ENCODE measurements at places on chromosomes 7 and 10. TPM values are rescaled to one million over a fixed set of nuclear protein-coding genes. Genes with fewer than 3 reads are reported as not detected.

Gene NODAL
- total RNA-seq: not detected

GRCh38 chr7:18425227-18425626 lies 70.3 kb upstream of the HDAC9 start:
- DNase-seq: no peak

- no peak for DNase-seq
Observed at GRCh38 chr7:68440866-68441265, 1157.4 kb upstream of the AUTS2 start.

GRCh38 chr10:97353945-97354344 lies 19.4 kb upstream of the FRAT2 start:
- no peak for DNase-seq

GRCh38 chr7:28615091-28615490 lies 202.8 kb downstream of the CREB5 start:
- DNase-seq: peak; percentile 23

DNA sequence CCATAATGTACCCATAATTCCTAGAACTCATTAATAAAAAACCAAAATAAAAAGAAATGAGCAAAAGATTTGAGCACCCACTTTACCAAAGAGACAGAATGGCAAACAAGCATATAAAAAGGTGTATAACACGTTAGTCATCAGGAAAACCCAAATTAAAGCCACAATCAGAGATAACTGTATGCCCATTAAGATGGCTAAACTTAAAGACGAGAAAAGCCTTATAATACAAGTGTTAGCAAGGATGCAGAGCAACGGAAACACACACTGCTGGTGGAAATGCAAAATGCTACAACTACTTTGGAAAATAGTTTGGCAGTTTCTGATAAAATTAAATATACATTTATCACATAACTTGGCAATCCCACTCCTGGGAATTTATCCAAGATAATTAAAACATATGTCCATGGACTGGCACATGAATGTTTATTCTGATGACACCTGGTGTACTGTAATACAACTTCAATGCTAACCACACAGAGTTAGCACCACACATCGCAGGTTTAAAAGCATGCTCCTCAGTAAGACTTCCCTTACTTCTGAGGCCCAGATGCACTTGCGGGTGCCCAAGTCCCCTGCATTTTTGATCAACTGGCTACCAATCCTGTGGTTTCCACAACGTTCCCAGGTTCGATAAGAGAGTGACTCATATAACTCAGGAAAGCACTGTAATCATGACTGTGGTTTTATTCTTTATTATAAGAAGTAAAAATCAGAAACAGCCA lies 158.6 kb downstream of the SNX13 start:
- DNase-seq: peak; percentile 71

DNA sequence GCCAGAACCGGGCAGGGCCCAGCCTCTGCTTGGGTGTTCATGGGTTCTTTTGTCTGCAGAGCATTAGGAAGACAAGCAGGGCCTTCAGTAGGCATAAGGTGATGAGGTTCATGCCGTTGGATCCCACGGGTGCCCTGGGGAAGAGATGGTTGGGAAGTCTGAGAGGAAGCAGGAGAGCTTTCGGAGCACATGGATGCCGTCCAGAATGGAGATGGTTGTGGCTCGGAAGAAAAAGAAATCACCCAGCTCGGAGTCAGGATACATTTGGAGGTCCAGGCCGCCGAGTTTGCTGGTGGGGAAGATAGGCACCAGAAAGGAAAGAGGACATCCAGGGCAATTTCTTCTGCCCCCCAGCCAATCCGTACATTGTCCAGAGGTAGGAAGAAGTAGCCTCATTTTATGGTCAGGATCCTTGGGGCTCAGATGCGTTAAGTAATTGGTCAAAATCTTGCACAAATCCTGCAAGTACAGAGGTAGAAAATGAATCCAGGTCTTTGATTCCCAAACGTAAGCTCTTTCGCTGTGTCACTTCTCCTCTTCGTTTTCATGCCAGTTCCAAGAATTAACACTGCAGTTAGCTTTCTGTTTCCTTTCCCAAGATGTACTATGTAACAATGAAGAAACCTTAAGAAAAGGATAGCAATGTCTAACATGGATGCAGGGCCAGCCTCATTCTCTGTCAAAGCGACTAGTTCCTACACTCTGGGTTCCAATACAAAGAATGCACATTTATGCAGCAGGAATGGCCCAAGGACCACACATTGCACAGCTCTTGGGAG lies 147.8 kb upstream of the KLF6 start:
- DNase-seq: no peak

Data from PC-3 (cell line).